ENCODE measurements at places on chromosomes 12 and 14.

DNA sequence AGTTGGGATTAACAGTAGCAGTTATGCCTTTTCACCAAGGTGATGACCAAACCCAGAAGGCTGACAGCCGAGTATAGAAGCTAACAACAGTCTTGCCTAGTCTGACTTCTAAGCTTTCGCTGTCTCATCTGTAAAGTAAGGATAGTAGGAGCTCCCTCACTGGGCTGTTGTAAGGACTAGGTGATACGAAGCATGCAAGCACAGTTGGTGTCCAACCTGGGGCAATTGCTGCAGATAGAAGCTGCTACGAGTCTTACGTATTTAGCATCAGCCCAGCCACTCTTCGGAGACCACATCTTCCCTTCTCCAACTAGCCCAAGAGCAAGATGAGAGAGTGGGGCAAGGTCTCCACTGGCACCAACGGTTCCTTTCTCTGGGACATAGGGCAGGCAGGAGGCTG, 6.0 kb downstream of the HAL start:
- DNase-seq, result no peak

DNA sequence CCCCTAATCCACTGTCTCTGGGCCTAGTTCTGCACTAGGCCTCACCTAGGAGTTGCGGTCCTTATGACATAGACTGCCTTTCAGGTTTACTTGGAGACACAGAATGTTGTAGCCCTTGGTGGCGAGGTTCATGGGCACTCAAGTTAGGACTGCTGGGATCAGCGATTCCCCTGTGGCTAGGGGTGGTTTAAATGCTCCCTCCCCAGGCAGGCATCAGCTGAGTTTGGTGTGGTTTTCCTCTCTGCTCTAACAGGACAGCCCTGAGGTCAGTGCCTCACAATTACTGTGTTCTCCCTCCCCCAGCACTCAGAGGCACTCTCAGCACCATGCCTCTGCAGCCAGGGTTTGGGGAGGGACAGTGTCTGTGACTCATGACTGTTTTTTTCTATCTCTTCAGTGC, 22.2 kb upstream of the RDH16 start:
- no peak for DNase-seq

DNA sequence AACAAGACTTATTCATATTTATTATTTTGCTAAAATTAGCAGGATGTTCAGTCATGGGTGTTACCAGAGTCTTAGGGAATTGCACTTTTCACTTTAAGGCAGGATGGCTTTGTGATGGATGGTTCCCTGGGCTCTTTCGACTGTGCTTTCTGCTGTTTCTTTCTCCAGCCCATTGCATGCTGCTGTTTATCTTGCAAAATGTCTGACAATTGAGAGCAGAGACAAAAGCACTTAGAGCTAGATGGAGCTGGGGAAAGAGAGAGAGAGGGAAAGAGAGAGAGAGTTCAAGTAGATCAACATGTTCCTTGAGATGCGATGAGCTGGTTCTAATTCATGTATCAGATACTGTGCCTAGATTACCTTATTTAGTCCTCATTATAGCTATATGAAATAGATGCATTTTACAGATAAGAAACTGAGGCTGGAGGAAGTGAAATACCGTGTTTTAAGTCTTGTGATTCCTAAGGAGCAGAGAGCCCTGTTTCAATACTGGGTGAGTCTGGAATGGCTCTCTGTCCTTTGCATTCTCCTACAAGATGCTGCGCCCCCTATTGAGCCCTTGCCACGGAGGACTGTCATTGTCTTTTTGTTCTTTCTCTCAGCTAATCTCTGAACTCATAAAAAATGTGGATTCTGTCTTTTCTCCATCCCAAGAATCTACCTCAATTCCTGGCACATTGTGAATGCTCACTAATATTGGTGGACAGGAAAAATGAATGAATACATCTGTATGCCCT, 227.9 kb downstream of the ALG10B start:
- DNase-seq, result no peak

- no peak for DNase-seq
Observed at GRCh38 chr12:53482626-53483168, 16.6 kb downstream of the MAP3K12 start.

GRCh38 chr12:1644534-1645438, 15.8 kb downstream of the WNT5B start:
- DNase-seq, result no peak

- peak; percentile 42 for DNase-seq
Observed at GRCh38 chr14:91252871-91253794, 8.6 kb upstream of the GPR68 start.

- DNase-seq, result no peak
Observed at GRCh38 chr12:6201826-6202225, 1.6 kb downstream of the CD9 start.

DNA sequence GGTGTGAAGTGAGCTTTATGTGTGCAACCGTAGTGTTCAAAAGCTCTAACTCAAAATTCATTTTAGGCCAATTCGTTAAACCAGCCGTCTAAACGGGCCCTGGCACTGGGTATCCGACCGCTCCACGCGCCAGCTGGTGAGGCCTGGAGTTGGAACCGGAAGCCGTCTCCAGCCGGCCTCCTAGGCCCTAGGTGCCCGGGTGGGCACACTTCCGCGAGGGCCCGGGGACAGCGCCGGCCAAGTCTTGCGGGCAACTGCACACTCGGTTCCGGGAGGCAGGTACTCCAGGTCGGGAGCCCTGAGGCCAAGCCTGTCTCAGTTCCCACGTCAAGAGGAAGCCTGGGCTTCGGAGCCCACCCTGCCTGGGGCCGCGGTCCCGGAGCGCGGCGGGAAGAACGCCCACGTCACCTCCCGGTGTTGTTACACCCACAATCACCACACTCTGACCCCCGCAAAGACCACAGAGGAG, 16.2 kb downstream of the OTX2 start:
- DNase-seq, result no peak

GRCh38 chr14:84987042-84987441, 542.9 kb upstream of the FLRT2 start:
- no peak for DNase-seq

GRCh38 chr14:50590464-50590863, 30.5 kb downstream of the ATL1 start:
- DNase-seq, result no peak

- DNase-seq, result no peak
Observed at GRCh38 chr14:68655911-68656316, 137.0 kb downstream of the ZFP36L1 start.

DNA sequence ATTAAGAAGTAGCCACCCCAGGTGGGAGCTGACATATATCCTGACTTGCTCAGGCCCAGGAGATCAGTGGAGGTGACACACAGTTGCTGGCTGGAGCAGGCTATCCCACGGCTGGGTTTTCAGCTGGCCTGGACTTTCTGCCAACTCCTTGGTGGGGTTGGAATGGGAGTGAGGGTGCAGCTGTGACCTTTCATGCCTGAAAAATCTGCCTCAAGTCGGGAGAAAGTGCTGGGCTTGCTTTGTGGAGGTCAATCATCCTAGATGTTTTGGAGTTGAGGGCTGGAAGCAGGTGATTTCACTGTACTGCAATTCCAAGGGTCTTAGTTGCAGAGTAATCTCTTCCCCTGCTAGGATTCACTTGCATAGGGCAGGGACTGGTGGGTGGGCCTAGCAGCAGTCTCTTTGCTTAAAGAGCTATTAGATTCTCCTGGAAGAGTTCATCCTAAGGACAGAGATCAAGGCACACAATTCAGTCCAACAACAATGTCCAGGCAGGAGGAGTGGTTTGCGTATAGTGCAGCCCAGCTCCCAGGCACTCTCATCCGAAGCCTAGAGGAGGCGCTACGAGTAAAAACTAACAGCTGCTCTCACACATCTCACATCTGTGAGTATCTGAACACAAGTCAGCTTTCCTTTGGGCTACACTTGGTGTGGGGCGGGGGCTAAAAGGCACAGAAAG, 98.1 kb downstream of the GAS2L3 start:
- no peak for DNase-seq

GRCh38 chr12:53338017-53338416, 1.9 kb upstream of the SP7 start:
- no peak for DNase-seq

DNA sequence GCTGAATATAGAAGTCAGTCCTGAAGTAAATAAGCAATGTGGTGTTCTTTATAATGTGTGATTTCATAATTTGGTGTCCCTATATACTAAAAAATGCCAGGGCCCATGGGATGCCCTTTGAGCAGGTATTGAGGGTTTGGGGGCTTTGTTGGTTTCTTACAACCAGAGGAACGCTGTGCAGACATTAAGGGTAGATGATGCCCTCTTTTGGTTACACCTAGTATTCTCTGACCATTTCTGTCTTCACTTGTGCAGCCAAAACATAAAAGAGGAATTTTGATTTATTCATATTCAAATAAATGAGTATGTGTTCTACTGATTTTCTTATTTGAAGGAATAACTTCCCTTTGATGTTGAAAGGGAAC, 3.0 kb downstream of the LGR5 start:
- no peak for DNase-seq

DNA sequence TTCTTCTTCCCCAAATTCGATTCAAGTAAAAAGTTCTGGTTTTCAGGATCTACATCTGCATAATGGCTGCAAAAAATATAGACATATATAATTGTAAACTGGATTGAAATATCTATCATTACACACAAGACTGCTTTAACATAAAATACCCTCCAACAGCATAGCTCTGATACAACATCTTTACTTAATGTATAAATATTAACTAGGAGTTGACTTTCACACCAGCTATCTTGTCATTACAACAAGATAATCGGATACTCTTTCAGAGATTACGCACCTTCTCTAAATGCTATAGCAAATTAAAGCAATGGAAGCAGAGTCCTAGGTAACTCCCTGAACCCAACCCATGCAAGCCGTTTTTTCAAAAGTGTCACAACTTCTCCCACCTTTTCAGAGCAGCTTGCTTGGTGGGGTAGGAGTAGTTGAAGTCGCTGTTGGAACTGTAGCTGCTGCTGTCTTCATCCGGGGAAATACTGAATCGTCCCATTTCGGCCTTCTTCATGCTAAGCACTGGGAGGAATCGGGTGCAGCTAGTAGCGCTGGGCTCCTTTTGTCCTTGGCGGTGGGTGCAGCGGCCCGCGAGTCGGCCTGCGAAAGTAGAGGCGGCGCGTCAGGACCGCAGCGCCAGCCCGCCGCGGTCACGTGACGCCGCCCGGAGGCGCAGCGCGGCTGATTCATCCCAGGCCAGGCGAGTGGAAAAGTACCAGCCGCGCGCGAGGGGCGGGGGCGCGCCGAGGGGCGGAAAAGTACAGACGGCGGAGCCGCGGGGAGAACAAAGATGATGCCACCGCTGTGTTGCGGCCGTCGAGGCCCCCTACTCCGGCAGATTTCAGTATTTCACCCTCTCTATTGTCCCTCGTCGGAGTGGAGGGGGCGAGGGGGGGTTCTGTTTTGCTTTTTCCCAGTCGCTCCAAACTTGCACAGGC, 1.5 kb downstream of the SLC38A2 start:
- DNase-seq, result peak; percentile 85

GRCh38 chr12:95487024-95487423, 13.1 kb downstream of the METAP2 start:
- no peak for DNase-seq

- no peak for DNase-seq
Observed at GRCh38 chr12:43309959-43310358, 242.0 kb downstream of the ADAMTS20 start.

DNA sequence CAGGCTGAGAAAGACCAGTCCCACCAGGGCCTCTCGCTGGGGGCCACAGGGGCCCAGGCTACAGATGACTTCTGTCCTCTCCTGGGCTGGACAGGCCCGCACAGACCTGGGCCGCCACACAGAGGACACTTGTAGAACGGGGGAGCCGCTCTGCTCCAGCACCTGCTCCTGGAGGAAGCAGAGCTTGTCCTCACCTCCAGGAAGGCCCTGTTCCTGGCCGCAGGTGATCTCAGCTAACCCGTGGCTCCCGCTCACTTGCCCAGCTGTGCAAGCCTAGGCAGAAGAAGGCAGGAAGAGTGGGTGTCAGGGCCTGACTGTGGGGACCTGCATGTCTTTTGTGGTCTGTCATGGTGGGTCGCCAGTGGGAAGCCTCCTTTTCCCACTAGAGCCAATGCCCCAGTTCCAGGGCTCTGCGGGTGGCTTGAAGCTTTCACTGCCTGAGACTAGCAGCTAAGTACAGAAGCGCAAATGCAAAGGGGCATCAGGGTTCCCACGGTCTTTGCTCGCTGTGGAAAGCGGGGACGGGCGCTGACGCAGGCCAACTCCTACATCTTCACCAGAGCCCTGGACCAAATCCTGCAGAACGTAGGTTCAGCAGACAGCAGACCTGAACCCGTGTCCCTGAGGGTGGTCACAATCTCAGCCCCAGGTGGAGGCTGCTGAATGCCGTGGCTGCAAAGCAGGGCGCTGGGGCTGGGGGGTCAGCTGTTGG, 8.8 kb upstream of the CEP170B start:
- DNase-seq, result no peak

GRCh38 chr12:131103669-131104462, 150.2 kb downstream of the ADGRD1 start:
- no peak for DNase-seq

- no peak for DNase-seq
Observed at GRCh38 chr14:33814010-33814409, 136.9 kb downstream of the EGLN3 start.

DNA sequence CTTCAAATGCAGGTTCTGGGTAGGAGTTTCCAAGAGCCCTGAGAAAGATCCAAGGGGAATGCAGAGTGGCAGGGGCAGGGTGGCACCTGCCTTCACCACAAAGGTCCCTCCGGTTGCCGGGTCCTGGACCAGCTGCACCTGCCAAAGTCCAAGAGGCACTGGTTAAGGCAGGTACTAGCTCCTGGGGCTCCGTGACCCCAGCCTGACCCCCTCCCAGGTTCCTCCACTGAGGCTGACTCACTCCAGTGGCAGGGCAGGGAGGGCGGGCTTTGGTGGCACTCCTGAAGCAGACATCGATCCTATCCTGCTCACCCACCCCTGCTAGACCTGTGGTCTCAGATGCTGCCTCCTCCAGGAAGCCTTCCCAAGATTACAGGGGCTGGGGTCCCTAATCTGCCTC, 11.4 kb downstream of the RPS6KL1 start:
- no peak for DNase-seq

GRCh38 chr14:51860164-51860824, at the start of gene GNG2:
Gene GNG2, plus strand, starts transcription at chr14:51860612. Its CDS starts 90,067 bp downstream, at chr14:51950679.
- DNase-seq, result peak; percentile 59

DNA sequence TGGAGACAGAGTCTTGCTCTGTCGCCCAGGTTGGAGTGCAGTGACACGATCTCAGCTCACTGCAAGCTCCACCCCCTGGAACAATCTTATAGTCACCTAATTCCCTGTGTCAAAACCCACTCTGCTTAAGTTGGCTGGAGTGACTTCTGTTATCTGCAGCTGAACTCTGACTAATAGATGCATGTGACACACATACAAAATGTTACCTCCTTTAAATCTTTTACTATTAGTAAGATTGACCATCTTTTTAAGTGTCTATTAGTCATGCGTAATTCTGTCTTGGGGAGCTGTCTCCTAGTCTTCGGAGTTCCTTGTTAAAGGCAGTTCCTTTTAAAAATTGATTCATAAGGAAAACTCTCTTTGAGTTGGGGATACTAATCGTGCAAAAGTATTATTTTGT, 7.4 kb downstream of the IFI27L1 start:
- DNase-seq, result no peak

GRCh38 chr12:16504200-16504599, 101.8 kb downstream of the LMO3 start:
- no peak for DNase-seq

GRCh38 chr14:84937016-84937415, 592.9 kb upstream of the FLRT2 start:
- no peak for DNase-seq

- DNase-seq, result no peak
Observed at GRCh38 chr12:16607906-16608775, 2.2 kb upstream of the LMO3 start.

All from activated CD8-positive, alpha-beta memory T cell treated with anti-CD3 and anti-CD28 coated beads for 4 hours (primary cell).